ENCODE measurements at places on chromosomes 4 and X.

DNA sequence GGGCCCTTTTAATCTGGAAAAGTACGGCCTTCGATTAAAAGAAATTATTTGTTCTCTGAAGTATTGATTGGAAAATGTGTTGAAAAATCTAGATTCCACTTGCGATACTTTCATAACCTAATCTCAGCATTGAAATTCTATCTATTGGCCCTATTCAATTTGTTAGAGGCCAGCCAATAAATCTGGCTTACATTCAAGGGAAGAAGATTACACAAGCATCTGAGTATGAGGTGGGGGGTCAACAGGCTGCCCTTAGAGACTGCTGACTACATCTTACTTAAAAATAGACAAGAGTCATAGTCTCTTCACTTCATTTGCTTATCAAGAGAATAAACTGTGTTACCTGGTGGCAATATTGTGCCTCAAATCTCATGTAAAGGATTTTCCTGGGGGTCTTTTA is 248.0 kb upstream of the KCNIP4 start:
- no peak for DNase-seq

DNA sequence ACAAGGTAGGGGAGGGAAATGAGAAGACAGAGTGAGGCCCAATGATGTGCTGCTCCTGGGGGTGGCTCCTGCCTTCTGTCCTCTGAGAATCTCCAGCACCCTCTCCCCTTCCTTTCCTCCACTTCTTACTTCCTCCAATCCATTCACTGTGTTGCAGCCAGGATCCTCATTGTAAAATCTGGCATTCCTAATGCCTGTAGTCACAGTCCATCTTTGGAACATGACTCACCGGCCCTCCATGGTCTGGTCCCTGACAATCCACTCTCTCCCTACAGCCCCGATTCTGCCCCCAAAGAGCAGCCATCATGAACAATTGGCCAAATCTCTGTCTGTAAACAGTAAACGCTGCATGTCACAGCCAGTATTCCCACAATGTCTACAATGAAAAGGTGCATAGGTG is 72.9 kb downstream of the CLNK start:
- no peak for DNase-seq

DNA sequence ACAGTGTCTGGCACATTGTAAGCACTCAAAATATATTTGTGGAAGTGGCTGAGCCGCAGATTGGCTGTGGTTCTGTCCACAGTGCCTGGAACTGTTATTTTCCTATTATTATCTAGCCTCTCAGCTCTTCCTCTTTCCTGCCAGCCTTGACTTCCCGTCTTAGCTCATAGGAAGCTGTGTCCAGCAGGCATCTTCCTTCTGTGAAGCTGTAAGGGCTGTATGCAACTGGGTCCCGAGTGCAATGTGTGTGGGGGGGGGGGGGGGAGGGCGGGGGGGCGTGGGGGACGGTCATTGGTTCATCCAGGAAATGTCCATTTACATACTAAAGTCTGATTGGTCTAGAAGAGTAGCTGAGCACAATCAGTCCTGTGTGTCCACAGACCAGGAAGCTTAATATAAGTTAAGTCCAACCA is 210.7 kb downstream of the PDGFRA start:
- DNase-seq, result peak; percentile 9

GRCh38 chr4:181018472-181018871 is 1224.7 kb upstream of the TENM3 start:
- DNase-seq, result no peak

DNA sequence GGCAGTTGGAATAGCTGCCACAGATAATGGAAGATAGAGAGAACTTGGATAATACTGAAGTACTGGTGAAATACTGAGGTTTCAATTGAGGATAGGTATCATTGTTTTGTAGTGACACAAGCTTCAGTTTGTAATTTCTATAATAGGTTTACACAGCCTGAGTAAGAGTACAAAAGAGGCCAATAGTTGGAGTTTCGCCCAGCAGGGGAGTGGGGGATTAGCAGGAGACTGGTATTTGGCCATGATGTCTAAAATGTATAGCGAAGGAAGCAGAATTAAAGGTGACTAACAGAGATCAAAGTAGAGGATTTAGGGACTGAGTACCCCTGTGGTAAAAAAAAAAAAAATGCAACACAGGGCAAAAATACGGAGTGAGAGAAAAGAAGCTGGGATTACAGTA is 129.5 kb downstream of the KCTD8 start:
- DNase-seq, result no peak

DNA sequence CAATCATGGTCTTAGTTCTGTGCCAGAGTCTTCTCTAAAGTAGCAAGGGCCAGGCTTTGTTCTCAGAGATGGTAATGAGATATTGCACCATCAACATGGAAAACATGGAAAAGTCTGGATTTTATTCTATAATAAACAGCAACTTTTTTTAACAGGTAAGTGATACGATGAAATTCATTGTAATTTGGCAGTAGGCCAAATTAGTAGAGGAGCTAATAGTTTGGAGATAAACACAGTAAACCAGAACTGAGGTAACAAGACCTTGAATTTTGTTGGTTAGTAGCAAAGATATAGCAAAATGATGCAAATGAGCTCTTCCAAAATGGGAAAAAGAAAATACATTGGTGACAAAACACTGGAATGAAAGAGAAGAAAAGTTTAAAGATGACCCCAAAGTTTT is 126.6 kb downstream of the TET2 start:
- no peak for DNase-seq

GRCh38 chr4:137422666-137423065 is 109.6 kb downstream of the PCDH18 start:
- DNase-seq, result no peak

DNA sequence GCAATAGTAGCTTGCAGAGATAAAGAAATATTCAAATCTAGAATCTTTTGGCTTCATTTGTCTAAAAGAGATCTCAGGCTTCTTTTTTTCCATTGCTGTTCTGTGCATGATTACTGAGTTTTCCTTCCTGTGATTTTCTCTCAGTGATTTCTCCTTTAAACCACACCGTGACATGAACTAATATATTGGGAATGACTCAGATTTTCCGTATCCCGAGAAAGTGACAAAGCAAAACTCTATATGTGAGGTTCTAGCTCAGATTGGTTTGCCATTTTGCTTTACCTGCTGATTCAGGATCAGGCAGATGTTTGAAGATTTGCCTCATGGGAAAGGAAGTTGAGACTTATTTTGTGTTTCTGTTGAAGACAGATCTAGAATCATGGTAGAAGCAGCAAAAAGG is 59.4 kb downstream of the MTHFD2L start:
- DNase-seq, result no peak

DNA sequence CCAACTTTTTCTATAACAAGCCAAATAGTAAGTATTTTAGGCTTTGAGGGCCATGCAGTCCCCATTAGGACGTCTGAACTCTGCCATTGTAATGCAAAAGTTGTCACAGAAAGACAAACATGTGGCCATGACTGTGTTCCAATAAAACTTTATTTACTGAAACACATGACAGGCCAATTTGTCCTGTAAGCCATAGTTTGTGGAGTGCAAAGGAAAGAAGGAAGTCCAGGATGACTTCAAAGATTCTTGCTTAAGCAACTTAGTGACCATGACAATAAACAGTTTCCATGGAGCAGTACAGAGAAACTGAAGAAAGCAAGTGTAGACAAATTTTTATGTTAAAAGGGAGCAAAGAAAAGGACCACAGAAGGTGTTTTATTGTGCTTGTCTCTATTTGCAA is 35.0 kb upstream of the MYOZ2 start:
- no peak for DNase-seq

- DNase-seq, result no peak
These were observed 5.7 kb downstream of the LETM1 start for GRCh38 chr4:1850276-1850675.

- peak; percentile 85 for DNase-seq
These were observed 271.4 kb downstream of the PTTG2 start for GRCh38 chr4:38231626-38232025.

DNA sequence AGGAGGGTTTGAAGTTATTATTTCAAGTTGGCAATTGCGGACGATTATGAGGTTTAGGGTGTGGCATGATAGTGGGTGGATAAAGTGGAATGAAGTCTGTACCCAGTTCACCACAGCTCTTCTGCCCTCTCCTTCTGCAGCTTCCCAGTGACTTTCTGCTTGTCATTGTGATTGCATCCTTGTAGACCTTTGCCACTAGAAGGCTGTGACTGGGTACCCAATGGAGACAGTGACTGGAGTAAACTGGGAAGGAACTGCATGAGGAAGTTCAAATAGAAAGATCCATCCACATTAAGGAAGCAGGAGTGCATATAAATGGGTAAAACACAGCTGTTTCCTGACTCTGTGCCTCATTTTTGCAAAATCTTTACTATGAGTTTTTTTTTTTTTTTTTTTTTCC is 53.5 kb upstream of the SPANXN3 start:
- no peak for DNase-seq

DNA sequence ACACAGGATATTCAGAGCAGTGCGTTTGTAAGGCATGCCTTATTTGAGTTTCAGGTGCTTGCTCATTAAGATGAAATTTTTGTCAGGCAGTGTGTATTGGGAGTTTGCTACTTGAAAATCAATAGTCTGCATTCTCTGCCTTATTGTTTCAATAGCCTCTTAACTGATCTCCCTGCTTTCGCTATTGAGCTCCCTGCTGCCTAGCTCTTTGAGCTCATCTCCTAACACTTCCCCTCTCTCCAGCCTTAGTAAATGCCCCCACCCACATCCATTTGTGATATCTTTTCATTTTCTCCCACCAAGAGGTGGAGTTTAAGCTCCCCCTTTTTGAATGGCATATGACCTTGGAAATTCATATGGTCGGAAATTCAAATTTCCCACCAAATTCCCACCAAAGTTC is 256.6 kb downstream of the IL1RAPL1 start:
- no peak for DNase-seq

DNA sequence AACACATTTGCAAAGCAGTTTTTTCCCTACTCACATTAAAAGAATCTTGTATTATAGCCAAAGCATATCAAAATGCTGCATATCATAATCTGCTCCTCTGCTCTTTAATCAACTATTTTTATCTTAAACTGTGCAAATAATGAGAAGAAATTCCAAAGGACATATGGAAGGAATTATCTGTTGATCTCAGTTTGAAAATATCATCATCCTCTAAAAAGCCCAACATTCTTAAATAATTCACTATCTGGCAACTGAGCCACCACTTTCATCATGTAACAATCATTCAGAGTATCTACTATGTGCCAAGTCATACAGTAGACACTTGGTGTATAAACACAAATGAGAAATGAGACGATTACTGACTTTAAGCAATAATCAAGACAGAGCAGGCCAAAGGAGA is 63.0 kb downstream of the PRSS12 start:
- DNase-seq, result no peak

- no peak for DNase-seq
These were observed 151.9 kb downstream of the BMPR1B start for GRCh38 chr4:94909645-94910044.

GRCh38 chrX:38000706-38001105 is 5.6 kb upstream of the SYTL5 start:
- no peak for DNase-seq

DNA sequence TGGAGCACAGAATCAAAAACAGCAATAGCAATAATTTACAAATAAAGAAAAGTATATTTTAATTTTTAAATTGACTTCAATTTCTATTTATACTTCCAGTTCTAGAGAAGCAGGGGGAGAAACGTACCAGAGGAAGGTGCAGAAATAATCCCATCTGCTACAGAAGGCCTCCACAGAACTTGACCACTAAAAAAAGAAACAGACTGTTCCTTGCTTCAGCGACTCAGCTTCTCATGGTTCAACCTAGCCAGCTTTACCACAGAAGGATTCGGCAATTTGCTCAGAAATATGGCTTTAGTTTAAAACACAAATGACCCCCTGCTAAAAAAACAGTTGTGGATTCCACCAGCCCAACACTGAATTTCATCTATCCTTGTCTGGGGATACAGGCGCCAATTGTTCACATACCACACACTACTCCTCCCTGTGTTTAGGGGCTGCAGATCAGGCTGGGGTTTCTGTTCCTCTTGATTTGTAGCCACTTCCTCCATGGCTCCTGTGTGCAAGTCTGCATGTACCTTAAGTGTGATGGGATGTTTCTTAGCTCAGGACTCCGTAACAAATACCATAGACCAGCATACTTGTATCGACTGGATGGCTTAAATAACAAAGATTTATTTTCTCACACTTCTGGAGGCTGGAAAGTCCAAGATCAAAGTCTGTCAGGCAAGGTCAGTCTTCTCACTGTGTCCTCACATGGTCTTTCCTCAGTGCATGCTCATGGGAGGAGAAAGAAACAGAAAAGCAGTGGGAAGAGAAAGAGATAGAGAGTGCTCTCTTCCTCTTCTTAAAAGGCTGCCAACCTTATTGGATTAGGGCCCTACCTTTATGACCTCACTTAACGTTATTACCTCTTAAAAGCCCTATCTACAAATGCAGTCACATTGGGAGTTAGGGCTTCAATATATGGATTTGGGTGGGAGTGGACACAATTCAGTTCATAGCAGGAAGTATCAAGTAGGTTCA is 79.1 kb downstream of the AMOT start:
- no peak for DNase-seq

GRCh38 chrX:134909261-134909660 is 81.5 kb upstream of the SMIM10 start:
- no peak for DNase-seq

- DNase-seq, result peak; percentile 96
These were observed at the start of gene WDR44 for GRCh38 chrX:118345464-118346257. Gene WDR44 (plus strand): TSS chrX:118346106. CDS start chrX:118346504, 398 bp downstream.

DNA sequence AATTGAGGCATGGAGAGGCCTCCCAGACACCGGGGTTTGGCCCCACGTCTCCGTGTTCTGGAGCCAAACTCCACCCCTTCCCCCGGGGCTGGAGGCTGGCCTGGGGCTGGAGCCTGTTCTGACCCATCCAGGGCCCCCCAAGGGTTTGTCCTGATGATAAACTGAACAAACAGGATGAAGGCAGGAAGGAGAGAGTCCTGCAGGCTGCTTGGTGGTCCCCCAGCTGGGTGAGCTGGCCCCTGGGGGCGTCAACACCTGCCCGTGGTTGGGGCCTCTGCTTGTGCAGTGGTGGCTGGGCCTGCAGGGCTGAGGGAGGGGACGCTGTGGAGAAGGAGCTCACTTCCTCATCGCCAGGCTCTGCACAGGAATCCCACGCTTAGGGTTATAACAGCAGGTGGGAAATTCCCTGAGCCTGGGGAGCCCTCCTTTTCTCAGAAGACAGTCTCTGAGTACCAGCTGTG is 2.3 kb downstream of the SH3TC1 start:
- DNase-seq, result no peak

- no peak for DNase-seq
These were observed 49.4 kb downstream of the SLC9A6 start for GRCh38 chrX:136034668-136035067.

GRCh38 chr4:149708513-149709130 is 107.0 kb downstream of the IQCM start:
- no peak for DNase-seq

GRCh38 chrX:127558811-127559210 is 493.4 kb downstream of the ACTRT1 start:
- DNase-seq, result no peak

- no peak for DNase-seq
These were observed 201.6 kb downstream of the BMPR1B start for GRCh38 chr4:94959307-94959706.

DNA sequence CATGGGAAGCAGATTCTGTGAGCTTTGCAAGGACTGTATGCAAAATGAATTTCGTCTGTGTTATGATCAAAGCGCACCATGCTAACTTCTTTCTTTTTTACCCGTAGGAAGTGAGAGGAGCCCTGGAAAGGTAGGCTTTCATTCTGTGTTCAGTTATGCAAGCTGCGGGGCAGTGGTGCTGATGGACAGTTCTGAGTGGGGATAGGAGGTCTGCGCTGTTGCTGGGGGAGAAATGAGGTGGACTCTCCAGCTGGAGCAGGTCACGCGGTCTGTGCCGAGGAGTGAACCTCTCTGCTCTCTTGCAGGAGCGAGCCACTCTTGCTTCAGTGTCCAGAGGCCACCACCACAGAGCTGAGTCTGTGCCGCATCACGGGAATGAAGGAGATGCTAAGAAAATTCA is 4.5 kb downstream of the TRIML1 start:
- DNase-seq, result no peak

- DNase-seq, result no peak
These were observed 22.9 kb upstream of the CLGN start for GRCh38 chr4:140450352-140450751.

Measured in mucosa of descending colon (tissue), 3 donors.